ENCODE measurements at places on chromosomes 12 and 14. TPM values are rescaled to one million over a fixed set of nuclear protein-coding genes. Genes with fewer than 3 reads are reported as not detected.

The FZD10 gene
- total RNA-seq: 0.24 TPM

The GPR162 gene
- total RNA-seq: 5.5 TPM

The EPYC gene
- total RNA-seq: not detected

The LRRC43 gene
- total RNA-seq: 5.5 TPM

The SMOC1 gene
- total RNA-seq: 10.9 TPM
